Activated naive CD8-positive, alpha-beta T cell treated with anti-CD3 and anti-CD28 coated beads, Interleukin-2, amount 10 ng/mL, durations not matched to agents 7 days and 5 days (primary cell): ENCODE measurements at places on chromosomes 4 and X.

- DNase-seq, result no peak
Measured at GRCh38 chrX:123859409-123859845, 426 bp upstream of the XIAP start.

- DNase-seq, result no peak
Measured at GRCh38 chr4:77434299-77435092, 171.1 kb upstream of the CXCL13 start.

GRCh38 chr4:2761035-2761923 lies 5.1 kb upstream of the TNIP2 start:
- no peak for DNase-seq

DNA sequence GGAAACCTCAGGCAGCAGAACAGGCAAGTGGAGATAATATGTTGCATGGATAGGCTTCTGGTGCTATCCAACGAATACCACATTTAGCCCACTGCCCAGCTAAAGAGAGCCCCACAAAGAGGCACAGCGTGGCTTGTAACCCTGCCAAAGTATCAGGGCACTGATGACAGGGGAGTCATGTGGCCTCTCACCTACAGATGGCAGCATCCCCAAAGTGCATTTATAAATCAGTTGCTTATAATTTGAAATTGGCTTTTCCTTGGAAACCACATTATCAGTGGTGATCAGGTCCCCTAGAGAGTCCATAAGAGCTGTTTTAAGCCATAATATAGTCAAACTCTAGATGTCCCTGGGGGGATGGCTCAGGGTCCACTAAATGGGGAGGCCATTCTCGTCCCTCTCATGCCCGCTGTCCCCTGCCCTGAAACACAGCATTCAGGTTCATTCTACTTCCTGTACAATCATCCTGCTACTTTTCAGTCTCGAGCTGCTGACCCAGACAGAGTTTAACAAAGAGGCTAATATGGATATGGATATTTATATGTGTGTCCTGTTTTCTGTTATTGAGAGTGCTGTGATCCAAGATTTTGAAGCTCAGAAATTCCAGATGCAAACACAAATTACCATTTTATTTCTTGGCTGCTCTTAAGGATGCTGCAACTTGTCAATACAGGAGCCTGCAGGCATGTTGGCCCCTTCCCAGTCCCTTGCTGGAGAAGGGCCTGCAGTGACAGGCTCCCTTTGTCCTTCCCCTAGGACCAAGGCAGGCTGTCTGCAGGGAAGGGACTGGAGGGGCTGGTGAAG lies 28.5 kb downstream of the SRPX start:
- DNase-seq, result no peak

DNA sequence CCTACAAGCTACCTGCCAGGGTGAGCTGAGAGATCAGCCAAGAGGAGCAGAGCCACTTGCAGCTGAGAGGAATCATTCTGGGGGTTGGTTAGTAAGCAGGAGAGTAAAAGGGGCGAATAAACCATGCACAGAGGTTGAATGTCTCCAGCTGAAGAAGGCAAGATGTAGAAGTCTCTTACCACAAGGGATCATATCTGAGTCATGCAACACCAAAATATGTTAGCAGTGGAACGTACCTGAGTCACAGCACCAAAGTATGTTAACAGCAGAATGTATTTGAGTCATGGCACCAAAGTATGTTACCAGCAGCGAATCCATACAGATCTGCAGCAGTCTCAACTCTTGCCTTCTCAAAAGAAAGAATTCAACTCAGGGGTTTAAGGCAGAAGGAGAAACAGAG lies 29.9 kb downstream of the C4orf51 start:
- no peak for DNase-seq
